ENCODE measurements at places on chromosomes 12 and 14.

DNA sequence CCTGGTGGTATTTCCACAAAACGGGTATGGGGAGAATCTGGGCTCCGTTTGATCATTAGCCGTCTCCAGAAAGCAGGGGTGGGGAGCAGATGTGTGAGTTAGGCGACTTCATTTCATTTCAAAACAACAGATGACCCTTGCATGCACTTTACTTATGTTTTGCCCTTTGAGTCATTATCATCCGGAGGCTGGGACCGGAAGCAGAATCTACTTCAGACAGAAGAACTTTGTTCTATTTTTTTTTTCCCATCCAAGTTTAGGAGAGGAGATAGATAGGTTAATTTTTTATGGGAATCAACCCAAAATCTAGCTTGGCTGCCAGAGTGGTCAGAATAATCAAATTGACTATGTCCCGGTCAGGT lies 31.3 kb upstream of the CMAS start:
- no peaks in the 10 kb centered on the region for H3K27me3 ChIP-seq
- no peaks in the 10 kb centered on the region for H3K36me3 ChIP-seq
- DNase-seq = no peak

DNA sequence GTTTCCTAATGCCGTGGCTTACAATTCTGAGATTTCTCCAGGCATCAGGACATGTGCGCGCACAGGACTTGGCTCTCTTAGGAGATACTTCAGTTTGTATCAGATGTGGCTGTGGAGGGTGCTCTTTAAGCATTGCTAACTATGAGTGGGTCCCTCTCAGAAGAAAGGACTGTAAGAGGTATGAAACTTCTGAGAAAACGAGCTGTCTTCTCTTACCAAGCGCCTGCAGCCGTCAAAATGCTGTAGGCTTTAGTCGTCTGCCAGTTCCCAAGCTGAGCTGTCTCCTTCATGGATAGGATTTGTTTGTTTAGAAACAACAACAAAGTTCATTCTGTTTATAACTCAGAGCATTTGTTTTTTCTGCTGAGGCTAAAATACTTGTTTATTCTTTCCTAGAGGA lies 16.1 kb upstream of the MANSC4 start:
- DNase-seq = no peak
- H3K4me1 ChIP-seq = no peaks in the 10 kb centered on the region
- H3K27me3 ChIP-seq = no peaks in the 10 kb centered on the region
- H3K36me3 ChIP-seq = no peaks in the 10 kb centered on the region
- H3K27ac ChIP-seq = no peak overlapping the region

GRCh38 chr12:110936367-110937103 lies 16.2 kb upstream of the MYL2 start:
- no peak overlapping the region for H3K4me3 ChIP-seq
- DNase-seq = no peak
- H3K27ac ChIP-seq = no peak overlapping the region
- no peaks in the 10 kb centered on the region for H3K27me3 ChIP-seq
- H3K36me3 ChIP-seq = no peaks in the 10 kb centered on the region

- no peaks in the 10 kb centered on the region for H3K27me3 ChIP-seq
- no peak overlapping the region for H3K27ac ChIP-seq
These were observed 887.2 kb downstream of the NRXN3 start for GRCh38 chr14:79057333-79057732.

DNA sequence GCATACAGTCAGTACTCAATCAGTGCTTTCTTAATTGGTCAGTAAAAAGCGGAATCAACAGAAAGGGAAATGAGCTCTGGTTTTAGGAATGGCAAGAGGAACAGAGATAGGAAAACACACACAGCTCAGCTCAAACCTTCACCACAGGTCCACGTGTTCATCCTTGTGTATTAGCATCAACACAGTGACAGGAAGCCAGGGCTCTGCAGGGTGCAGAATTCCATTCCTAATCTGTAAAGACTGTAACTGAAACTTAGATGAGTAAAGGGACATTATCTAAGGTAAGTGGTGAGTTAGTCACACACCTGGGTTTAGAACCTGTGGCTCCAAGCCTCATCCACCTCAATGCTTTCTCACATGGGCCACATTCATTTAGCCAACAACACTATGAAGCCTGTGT lies 1242.2 kb upstream of the TMEM132C start:
- no peak for DNase-seq
- H3K36me3 ChIP-seq = no peaks in the 10 kb centered on the region
- no peak overlapping the region for H3K4me3 ChIP-seq
- no peaks in the 10 kb centered on the region for H3K4me1 ChIP-seq

DNA sequence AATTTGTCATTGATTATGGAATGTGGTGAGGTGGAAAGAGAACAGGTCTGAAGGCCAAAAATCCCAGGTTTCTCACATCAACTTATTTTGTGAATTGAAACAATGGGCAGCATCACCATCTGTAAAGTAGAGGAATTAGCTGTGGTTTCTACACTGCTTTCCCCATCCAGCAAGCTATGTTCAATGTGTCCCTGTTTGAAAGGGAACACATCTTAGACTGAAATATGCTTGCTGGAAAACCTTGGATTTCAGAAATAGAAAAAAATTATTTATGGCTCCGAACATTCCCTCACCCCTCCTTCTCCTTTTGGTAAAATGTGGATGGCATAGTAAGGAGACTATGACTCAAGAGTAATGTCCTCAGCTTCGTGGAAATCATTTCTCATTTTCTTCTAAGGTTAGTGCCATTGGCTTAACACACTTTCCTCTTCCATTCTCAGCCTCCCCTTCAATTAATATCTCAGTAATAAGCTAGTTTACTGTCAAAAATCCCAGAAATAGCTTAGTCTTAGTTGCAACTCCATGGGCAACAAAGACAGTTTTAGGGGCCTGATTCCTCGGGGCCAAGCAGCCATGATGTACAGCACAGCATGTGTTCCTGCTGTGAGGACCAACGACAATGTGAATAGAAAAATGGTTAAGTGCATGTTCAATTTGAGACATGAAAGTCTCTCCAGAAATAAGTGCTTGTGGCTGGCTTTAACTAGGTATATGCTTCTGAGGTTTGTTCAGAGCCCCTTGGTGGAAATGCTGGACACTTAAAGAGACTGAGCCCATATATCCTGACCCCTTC lies 205.8 kb upstream of the SLC38A2 start:
- no peak for DNase-seq
- peak overlapping the region; percentile 22 for H3K27ac ChIP-seq
- H3K27me3 ChIP-seq = no peaks in the 10 kb centered on the region
- H3K4me3 ChIP-seq = no peak overlapping the region

- no peaks in the 10 kb centered on the region for H3K36me3 ChIP-seq
- peaks cover 8% of the 10 kb centered on the region for H3K4me1 ChIP-seq
- H3K27ac ChIP-seq = peak overlapping the region; percentile 77
- H3K27me3 ChIP-seq = no peaks in the 10 kb centered on the region
These were observed 23.1 kb upstream of the DCP1B start for GRCh38 chr12:2027351-2027750.

GRCh38 chr14:56887216-56887615 lies 76.9 kb upstream of the OTX2 start:
- H3K27me3 ChIP-seq = no peaks in the 10 kb centered on the region
- H3K4me1 ChIP-seq = no peaks in the 10 kb centered on the region
- no peak overlapping the region for H3K27ac ChIP-seq
- H3K4me3 ChIP-seq = no peak overlapping the region

GRCh38 chr14:80304125-80304766 lies 92.9 kb upstream of the DIO2 start:
- no peaks in the 10 kb centered on the region for H3K4me1 ChIP-seq
- H3K4me3 ChIP-seq = no peak overlapping the region
- no peaks in the 10 kb centered on the region for H3K36me3 ChIP-seq
- H3K27ac ChIP-seq = no peak overlapping the region

- no peaks in the 10 kb centered on the region for H3K36me3 ChIP-seq
- DNase-seq = no peak
- H3K4me3 ChIP-seq = no peak overlapping the region
- no peaks in the 10 kb centered on the region for H3K4me1 ChIP-seq
- no peaks in the 10 kb centered on the region for H3K27me3 ChIP-seq
These were observed 11.7 kb downstream of the HSP90AA1 start for GRCh38 chr14:102075155-102075554.

GRCh38 chr14:85453401-85454225 lies 76.3 kb upstream of the FLRT2 start:
- H3K27ac ChIP-seq = no peak overlapping the region
- H3K36me3 ChIP-seq = no peaks in the 10 kb centered on the region
- no peak overlapping the region for H3K4me3 ChIP-seq
- H3K4me1 ChIP-seq = no peaks in the 10 kb centered on the region
- H3K27me3 ChIP-seq = no peaks in the 10 kb centered on the region
- DNase-seq = no peak

GRCh38 chr14:52325126-52325525 lies 11.0 kb downstream of the PTGER2 start:
- no peak for DNase-seq
- H3K27ac ChIP-seq = no peak overlapping the region
- H3K27me3 ChIP-seq = no peaks in the 10 kb centered on the region
- H3K4me1 ChIP-seq = no peaks in the 10 kb centered on the region

DNA sequence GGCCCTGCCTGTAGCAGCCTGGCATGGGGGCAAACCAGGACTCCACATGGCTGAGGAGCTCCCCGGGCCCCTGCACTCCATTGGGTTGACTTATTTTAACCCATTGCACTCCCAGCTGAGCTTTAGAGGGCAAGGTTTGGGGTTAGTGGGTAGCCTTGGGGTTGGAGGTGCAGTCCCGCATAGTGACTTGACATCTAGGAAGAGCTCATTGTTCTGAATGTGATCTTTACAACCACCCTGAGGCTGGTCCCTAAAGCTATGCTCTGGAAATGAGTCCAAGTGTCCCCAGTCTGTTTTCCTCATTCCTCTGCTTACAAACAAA lies 36.4 kb downstream of the NFKBIA start:
- peaks cover 7% of the 10 kb centered on the region for H3K4me1 ChIP-seq
- DNase-seq = no peak
- H3K27me3 ChIP-seq = no peaks in the 10 kb centered on the region
- no peak overlapping the region for H3K4me3 ChIP-seq
- no peaks in the 10 kb centered on the region for H3K36me3 ChIP-seq

GRCh38 chr12:6644257-6644596 lies 3.0 kb downstream of the ACRBP start:
- H3K4me1 ChIP-seq = no peaks in the 10 kb centered on the region
- H3K27me3 ChIP-seq = no peaks in the 10 kb centered on the region
- no peaks in the 10 kb centered on the region for H3K36me3 ChIP-seq
- no peak for DNase-seq

- H3K27ac ChIP-seq = no peak overlapping the region
- no peaks in the 10 kb centered on the region for H3K27me3 ChIP-seq
- no peak overlapping the region for H3K4me3 ChIP-seq
- no peak for DNase-seq
- no peaks in the 10 kb centered on the region for H3K4me1 ChIP-seq
These were observed 222.7 kb upstream of the SOX5 start for GRCh38 chr12:24172031-24172772.

DNA sequence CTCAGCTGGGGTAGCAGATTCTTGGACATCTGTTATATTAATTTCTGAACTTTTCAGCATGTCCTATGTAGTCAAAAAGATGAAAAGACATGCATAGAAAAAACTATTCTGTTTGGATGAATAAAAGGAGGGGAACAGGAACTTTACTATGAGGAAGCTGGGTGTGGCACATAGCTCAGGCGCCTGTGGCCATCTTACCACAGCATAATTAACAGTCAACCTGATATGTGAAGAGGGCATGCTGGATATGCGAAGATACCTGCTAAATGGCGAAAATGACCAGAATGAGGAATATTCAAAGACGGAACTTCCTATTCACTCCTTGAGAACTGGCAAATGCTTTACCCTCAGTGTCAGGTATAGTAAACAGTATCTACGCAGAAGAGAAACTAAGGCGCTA lies 18.4 kb downstream of the SETD3 start:
- H3K27me3 ChIP-seq = no peaks in the 10 kb centered on the region
- H3K27ac ChIP-seq = no peak overlapping the region
- H3K36me3 ChIP-seq = no peaks in the 10 kb centered on the region
- no peak overlapping the region for H3K4me3 ChIP-seq

- no peaks in the 10 kb centered on the region for H3K4me1 ChIP-seq
- no peak overlapping the region for H3K27ac ChIP-seq
- H3K36me3 ChIP-seq = no peaks in the 10 kb centered on the region
- H3K27me3 ChIP-seq = no peaks in the 10 kb centered on the region
- H3K4me3 ChIP-seq = no peak overlapping the region
These were observed 13.8 kb downstream of the GXYLT1 start for GRCh38 chr12:42130672-42131402.

GRCh38 chr12:55703288-55703687 lies 4.4 kb downstream of the ITGA7 start:
- no peak overlapping the region for H3K4me3 ChIP-seq
- no peaks in the 10 kb centered on the region for H3K27me3 ChIP-seq
- peak overlapping the region; percentile 82 for H3K27ac ChIP-seq
- DNase-seq = no peak

DNA sequence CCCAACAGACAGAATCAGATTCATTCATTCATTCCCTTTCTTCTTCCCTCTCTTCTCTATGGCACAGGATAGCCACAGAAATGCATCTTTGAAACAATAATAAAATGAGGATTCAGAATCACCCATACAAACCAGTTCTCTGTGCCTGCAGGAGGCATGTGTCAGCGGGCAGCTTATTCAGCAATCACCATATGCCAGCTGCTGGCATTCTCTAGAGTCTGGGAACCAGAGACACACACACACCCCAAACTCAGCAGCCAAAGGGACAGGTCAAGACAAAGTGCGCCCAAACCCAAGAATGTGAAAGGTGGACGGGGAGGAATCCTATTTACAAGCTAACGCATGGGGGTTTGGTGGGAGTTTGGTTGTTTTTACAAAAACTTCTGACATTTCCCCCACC lies 14.1 kb downstream of the ARF3 start:
- DNase-seq = no peak
- no peaks in the 10 kb centered on the region for H3K27me3 ChIP-seq
- no peaks in the 10 kb centered on the region for H3K36me3 ChIP-seq
- no peaks in the 10 kb centered on the region for H3K4me1 ChIP-seq

- H3K27me3 ChIP-seq = no peaks in the 10 kb centered on the region
- no peak overlapping the region for H3K4me3 ChIP-seq
- DNase-seq = no peak
- H3K4me1 ChIP-seq = no peaks in the 10 kb centered on the region
- H3K27ac ChIP-seq = no peak overlapping the region
These were observed 23.7 kb upstream of the YAF2 start for GRCh38 chr12:42261708-42262107.

DNA sequence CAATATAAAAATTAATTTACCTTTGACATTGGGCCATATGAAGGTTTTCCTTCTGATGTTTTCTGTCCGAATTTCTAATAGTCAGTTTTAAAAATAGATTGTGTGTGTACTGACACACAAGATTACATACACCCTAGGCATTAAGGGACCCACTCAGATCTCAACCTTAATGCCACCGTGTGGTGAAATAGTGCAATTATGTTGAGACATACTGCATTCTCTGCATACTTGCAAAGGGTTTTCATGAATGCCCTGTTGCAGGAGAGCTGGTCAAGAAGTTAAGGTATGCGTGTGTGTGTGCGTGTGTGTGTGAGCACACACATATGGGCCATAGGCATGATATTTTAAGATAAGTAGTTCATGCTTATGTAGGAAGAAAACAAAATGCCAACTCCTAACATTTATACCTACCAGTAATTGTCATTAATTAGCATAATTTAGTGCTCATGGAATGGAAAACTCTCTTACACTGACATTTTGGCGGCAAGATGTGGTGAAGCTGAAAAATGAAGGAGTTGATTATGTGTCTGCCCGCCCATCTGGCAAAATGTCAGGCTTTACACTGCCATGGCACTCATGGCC lies 58.8 kb downstream of the PIK3C2G start:
- H3K36me3 ChIP-seq = no peaks in the 10 kb centered on the region
- no peak overlapping the region for H3K4me3 ChIP-seq
- no peaks in the 10 kb centered on the region for H3K4me1 ChIP-seq
- DNase-seq = no peak
- H3K27ac ChIP-seq = no peak overlapping the region

Measured in uterus (tissue), 4 donors.